ENCODE measurements at places on chromosomes 11 and 22.

- DNase-seq, result no peak
Measured at GRCh38 chr22:38162881-38163843, 18.5 kb downstream of the PLA2G6 start.

- DNase-seq, result no peak
Measured at GRCh38 chr22:37403267-37403960, 23.9 kb downstream of the ELFN2 start.

DNA sequence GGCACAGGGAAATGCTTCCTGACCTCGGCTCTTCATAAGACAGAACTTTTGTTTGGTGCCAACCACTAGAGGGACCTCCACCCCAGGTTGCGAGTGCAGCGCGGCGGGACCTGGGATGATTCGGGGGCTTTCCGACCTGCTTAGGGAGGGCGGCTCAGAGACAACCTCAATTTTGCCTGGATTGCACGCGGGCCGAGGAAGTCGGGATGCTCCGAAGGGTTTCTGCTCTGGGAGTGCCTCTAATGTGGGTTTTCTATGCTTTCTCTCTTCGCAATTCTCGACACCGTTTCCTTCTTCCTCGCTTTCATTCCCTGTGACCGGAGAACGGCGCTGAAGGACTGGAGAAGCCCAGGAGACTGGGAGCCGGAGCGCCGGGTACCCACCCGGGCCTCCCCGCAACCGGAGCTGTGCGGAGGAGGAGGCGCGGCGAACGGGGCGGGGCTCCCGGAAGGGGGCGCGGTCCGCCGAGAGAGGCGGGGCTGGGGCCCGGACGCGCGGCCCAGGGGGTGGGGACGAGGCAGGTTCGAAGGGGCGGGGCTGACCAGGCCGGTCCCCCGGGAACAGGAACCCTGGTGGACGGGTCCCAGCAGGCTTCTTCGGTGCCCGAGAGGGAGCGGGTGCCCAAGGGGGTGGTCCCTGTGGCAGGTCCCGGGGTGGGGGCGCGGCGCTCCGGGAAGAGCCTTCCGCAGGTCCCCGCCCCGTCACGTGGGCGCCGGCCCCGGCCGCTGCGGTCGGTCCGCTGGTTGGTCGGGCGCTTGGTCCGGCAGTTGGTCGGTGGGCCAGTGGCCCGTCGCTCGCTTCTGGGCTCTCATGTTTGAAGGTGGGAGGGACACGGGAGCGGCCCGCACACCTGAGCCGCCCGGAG lies at the start of gene PPFIBP2:
Gene PPFIBP2 (plus strand): TSS at position 766 of the 865 bp plus-strand sequence. CDS start 35,477 bp downstream, outside the sequence.
- peak; percentile 69 for DNase-seq

- peak; percentile 90 for DNase-seq
Measured at GRCh38 chr11:132126973-132127899, 756.8 kb downstream of the NTM start.

DNA sequence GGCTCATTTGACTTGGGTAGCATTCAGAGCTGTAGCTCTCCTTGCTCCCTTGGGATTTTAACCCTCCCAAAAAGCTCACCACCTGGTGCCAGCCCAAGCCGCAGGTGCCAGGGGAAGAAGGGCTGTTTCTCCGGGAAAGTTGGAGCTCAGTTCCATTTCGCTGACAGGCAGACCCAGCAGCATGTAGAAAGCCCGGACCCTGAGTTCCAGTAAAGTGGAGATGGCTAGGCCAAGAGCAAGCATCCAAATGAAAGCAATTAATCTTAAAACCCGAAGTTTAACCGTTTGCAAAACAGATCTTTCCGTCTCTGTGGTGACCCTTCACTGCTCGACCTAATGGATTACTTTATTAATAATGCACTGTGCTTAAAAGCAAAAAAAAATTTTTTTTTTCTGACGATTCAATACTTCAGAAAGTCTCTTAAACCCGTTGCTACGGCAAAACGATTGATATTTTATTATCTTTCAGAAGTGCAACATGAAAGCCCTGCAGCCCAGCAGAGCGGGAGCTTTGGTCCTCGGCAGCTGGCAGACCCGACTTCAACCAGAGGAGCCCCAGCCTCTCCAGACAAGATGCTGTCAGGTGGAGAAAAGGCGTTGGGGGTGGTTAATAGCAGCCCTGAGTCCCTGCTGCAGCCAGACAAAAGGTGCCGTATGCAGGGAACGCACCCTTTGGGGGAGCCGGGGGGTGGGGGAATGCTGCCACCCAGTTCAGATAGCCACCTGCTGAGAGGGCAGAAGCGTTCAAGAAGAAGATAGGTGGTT lies 3.3 kb downstream of the LMO1 start:
- DNase-seq, result no peak

- no peak for DNase-seq
Measured at GRCh38 chr11:3934658-3935057, 79.2 kb downstream of the STIM1 start.

DNA sequence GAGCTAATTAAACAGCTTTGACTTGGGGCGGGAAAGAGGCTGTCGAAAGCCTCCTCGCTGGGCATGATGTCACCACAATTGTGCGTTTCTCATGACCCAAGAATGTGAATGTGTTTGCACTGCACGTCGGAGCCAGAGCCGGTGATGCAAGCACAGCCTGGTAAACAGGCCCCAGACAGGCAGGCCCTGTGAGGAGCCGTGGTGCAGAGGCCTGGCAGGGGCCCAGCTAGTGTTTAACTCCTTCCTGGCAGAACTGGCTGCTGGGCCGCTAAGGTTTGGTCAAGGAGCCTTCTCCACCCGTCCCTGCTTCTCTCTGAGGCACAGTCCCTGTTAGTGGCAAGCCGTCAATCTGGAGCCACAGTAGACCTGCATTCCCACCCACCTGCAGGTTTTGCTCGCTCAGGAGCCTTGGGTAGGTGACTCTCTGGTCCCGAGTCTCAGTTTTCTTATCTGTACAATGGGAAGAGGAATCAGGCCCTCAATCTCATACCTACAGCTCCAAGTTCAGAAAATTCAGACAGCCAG lies 25.4 kb upstream of the SMTN start:
- DNase-seq, result peak; percentile 96

DNA sequence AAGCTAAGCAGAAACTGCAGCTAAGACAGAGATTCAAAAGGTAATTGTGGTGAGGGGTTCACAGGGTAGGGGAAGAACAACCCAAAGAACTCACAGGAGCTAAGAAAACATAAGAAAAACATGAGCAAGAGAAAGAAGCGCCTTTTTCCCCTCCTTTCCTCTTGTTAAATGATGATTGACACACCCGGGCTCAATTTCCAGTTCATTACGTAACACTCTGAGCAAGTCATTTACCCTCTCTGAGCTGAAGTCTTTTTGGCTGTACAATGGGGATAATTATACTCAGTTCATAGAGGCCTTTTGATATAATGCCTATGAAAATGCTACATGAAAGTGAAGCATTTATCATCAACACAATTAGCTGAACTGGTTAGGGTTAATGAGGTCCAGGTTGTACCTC lies 17.2 kb downstream of the LRP4 start:
- no peak for DNase-seq

DNA sequence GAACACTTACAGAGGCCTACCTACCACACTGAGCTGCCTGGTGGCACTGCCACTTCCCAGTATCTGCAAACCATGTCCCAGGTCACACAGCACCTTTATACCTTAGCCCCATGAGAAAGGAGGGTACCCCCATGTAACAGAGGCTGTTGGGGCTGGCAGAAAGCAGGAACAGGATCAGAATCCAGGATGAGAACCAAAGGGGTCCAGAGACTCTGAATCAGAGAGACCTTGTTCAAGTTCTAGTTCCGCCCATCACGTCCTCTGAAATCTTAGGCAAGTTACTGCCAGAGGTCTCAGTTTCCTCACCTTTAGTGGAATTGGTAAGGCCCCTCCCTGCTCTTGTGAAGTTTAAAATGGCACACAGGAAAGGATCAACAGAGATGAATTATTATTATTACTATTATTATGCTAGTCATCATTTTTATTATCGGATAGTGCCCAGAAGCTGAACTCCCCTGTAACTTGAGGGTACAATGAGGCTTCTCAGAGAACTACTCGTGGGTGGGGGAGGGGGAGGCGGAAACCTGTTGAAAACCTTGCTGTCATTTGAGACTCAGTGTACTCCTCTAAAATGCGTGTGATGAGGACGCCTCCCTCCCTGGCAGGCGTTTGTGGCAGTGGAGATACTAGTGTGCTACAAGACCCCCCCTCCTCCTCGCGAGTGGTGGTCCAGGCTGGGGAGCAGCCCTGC lies 9.3 kb downstream of the SELENOM start:
- no peak for DNase-seq

DNA sequence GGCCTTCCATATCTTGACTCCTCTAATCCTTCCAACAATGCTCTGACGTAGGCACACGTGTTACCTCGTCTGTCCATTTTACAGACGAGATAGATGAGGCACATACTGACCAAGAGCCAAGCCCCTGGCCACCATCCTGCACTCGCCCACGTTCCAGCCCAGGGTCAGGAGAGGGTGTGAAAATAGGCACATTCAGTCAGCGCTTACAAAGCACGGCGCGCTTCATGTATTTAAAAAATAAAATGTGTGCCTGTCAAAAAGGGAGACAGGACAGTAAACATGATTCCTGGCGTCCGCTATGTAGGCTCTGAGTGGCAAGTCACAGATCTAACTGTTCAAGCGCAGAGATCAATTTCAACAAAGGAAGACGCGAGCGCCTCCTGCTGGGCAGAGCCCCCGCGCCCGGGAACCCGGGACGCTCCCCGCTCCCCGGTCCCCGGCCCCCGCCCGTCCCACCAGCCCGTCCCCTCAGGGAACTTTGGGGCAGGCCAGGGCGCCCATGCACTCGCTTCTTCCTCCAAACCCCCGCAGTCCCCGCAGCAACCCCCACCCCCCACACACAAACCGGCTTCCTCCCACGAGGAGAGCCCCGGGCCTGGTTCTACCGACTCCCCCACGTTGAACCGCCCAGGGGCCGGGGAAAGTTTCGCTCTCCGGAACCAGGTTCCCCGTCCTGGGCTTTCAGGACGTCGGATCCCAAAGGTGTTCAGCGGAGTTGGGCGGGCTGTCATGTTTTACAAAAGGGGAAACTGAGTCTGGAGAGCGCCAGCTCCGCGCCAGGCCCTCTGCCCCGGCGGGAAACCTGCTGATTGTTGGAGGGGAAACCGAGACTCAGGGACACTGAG lies 10.4 kb upstream of the C1QTNF6 start:
- peak; percentile 68 for DNase-seq

DNA sequence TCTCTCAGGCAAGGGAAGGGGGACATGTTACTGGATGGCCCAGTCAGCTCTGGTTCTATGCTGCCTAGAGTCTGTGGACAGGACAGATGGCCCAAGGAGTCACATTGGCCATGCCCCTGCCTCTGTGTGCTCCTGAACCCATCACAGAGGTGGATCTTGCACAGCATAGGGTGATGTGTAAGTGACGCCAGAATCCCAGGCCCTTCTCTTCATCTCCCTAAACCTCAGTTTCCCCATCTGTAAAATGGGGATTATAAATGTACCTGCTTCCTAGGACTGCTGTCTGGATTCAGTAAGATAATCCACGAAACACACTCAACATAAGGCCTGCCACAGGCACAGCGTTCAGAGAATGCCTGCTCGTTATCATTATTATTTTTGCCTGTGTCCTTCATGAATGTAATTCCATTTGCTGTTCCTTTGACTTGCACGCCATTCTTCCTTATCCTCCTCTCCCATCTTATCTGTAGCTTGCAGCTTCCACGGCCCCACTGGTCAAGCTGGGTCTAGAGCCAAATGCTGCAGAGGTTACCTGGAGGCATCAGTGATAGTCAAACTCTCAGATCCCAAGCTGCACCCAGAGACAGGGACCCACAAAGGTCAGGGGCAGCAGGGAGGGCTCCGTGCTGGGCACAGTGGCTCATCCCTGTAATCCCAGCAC lies 207.0 kb downstream of the MN1 start:
- DNase-seq, result no peak

GRCh38 chr11:105045676-105046296 lies 651 bp upstream of the CARD16 start:
- DNase-seq, result peak; percentile 49

- DNase-seq, result peak; percentile 38
Measured at GRCh38 chr11:107859459-107860239, 1.1 kb upstream of the SLC35F2 start.

GRCh38 chr11:72573855-72574445 lies 100.3 kb downstream of the PDE2A start:
- DNase-seq, result no peak

DNA sequence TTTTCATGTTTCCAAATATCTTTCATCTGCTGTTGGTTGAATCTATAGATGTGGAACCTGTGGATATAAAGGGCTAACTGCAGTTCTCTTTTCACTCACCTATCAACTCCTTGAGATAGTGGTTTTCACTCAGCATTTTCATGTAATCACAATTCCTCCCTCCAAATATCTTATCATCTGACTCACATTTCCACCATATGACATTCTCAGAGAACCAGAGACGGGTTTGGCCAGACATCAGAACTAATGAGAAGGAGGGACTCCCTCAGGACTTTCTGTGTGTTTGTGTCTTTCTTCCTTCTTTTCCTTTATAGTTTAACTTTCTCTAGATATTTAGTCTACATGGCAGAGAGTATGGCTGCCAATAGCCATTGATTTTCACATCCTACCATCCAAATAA lies 134.8 kb upstream of the DDI1 start:
- DNase-seq, result no peak

DNA sequence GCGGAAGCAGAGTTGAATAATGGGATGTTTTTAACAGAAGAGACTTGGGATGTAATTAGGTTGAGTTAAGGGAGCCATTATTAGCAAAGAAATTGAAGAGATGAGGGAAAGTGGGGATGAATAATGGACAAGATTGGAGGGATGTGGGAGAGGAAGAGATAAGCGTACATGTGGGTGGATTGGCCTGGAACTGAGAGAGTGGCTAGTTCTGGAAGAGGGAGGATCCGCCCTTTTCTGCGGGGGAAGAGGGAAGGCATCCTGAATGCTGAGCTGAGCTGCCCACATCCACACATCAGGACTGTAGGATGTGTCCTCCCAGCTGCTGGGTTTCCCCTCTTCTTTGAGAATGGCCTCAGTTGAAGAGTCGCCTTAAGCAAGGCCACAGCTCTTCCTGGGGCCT lies 68.3 kb upstream of the CADM1 start:
- DNase-seq, result no peak

GRCh38 chr11:114179234-114179941 lies 116.8 kb upstream of the NNMT start:
- DNase-seq, result no peak

DNA sequence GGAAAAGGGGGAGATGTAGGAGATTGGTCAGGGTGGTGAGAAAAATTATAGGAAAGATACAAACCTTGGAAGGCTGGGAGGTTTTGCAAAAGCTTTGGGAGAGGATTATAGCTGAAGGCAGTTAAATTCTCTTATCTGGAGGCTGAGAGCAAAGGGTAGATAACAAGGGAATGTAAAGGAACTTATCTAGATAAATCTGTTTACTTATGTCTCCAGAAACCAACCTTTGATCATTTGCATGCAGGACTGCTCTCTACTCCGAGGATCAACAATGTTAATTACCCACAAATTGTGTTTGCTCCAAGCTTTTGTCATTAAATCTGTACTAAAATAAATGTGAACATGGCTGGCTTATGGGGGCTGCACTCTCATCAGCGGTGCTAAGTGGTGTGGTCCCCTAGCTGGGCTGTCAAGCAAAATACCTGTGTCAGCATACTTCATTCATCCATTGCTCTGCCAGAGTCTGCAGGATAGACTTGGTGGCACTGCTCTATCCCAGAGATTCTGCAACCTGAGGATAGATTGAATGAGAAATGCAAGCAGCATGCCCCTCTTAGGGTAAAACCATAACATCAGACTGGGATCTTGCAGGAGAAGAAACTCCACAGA lies 1599.2 kb upstream of the TENM4 start:
- DNase-seq, result no peak

GRCh38 chr11:133403900-133404299 lies 128.4 kb downstream of the OPCML start:
- no peak for DNase-seq
